ENCODE measurements at places on chromosomes 4 and X.

DNA sequence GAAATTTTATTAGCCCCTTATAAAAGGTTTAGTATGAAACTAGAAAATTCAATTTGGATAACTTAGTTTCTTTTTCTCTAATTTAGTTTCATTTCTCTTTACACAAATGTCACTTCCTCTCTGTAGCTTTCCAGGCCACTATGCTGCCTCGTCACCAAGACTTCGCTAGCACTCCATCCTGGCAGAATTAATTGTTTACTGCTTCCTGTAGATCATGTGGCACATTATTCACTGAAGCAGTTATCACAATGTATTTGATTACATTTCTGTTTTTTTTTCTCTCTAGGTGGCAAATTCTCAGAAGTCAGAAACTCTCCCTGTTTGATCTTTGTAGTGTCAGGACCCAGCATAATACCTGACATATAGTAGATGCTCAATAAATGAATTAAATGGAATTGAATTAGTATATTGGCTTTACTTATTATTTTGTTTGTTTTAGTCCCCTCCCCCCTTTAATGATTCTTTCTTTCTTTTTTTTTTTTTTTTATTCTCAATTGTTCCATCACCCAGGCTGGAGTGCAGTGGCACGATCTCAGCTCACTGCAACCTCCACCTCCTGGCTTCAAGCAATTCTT is 9.3 kb upstream of the SAT1 start:
- DNase-seq, result no peak

GRCh38 chrX:111095974-111096895 is at the start of gene PAK3:
PAK3 (plus strand) TSS chrX:111096191; CDS start chrX:111123104, 26,913 bp downstream.
- peak; percentile 89 for DNase-seq

GRCh38 chr4:8932884-8933283 is 61.2 kb upstream of the HMX1 start:
- no peak for DNase-seq

DNA sequence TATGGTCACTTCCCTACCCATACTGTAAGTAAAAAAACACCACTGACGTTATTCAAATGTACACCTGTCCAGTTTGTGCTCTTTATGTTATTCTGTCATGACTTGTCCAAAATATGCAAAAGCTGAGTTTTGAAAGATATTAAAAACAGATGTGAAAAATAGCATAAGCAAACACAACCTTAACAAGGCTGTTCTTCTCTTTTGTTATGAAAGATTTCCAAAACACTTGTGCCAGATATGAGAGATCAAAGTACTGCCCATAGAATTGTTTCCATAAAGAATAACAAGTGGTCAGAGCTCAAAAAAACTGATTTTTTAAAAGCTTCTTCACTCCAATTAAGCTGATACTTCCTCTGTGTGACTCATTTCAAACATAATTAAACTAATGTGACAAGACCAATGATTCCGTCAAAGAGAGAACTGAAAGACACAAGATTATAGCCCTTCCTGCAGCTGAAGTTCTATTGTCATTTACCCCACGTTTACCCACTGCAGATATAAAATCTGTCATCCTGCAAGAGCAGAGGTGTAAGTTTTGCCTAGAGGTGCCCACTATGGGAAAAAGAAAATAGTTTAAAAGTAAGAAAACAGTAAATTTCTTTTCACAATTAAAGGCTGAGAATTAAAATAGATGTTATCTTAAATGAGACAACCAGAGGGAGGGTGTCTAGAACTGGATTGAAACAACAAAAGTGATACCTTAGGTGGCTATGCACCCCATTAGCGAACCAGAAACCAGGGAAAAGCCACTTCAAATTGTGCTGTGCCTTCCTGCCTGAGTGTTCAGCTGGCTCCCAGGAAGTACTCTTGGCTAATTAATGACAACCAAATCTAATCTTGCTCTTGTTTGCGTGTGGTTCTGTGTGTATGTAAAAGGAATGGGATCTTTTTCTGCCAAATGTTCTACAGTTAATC is 30.1 kb downstream of the RASSF6 start:
- DNase-seq, result no peak

DNA sequence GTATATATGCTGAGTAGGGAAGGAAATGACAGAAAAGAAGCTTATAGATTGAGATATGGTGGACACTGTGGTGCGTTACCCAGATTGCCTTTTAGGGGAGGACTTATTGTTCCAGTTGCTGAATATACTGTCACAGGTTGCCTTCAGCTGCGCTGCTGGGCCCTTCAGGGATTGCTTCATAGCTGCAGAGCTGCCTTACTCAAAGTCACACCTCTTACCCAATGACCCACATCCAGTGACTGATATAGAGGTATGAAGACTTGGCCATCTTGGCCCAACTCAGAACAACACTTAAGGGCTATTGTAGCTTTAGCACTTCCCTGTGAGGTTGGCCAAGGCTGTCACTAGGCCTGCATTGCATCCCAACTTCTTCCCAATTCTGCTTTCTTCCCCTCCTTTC is 63.4 kb upstream of the TMEM164 start:
- DNase-seq, result no peak

DNA sequence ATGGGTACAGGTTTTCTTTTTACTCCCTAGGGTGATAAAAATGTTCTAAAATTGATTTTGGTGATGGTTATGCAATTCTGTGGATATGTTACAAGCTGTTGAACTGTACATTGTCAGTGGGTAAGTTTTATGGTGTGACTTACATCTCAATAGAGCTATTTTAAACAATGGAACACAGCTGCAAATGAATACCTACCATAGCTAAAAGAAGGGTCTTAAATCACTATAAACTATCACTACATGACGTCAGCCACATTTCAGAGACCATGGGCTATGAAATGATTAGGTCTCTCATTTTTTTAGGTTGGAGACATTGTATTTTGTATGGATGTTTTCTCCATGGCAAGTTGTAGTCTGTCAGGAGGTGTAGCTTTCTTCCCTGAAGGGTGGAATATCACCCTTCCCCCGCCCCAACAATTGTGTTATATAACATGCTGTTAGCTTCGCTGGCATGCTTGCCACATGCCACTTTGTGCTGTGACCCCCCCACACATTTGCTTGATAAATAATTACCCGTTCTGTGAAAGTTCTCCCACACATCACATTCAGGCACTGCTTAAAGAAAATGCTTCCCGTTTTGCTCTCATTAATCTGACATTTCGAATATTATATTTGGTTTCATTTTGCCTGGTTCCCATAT is 159.7 kb downstream of the ARHGAP10 start:
- DNase-seq, result no peak

- peak; percentile 63 for DNase-seq
These were observed 11.7 kb downstream of the OTUD5 start for GRCh38 chrX:48945517-48946348.

Measured in H9 (cell line).